KBM-7 (cell line): ENCODE measurements at places on chromosomes 2 and 18.

DNA sequence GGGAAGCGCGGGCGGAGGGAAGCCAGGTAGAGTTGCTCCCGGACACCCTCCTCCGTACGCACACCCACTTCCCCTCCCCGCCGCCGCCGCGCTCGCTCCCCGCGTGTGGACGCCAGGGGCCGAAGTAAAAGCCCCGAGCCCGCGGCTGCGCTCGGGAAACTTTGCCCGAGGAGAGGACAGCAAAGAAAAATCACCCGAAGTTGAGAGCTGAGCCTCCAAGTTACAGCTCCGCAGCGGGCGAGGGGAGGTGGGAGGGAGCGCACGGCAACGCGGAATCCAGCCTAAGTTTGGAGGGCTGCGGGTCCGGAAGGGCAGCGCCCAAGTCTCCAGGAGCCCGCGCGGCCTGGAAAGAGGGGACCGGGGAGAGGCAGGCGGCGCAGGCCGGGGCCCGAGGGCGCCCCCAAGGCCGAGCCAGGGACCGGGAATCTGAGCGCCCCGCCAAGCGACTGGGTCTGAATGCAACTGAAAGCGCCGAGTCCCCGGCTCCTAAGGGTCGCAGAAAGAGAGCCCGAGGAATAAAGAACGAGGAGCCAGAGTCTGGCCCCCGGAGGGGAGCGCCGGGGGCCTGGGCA is 706 bp upstream of the BCL11A start:
- peak; percentile 76 for DNase-seq

- peak; percentile 97 for DNase-seq
These were observed at the start of gene SP3 for GRCh38 chr2:173965372-173966025. TSS of gene SP3 (minus strand) at chr2:173965373. CDS start at chr2:173965171, 202 bp downstream.

- DNase-seq, result peak; percentile 80
These were observed 817 bp downstream of the DSC2 start for GRCh38 chr18:31101183-31102024.

GRCh38 chr2:146374505-146374904 is 1470.3 kb upstream of the ACVR2A start:
- DNase-seq, result no peak

- no peak for DNase-seq
These were observed 59.0 kb downstream of the CAMKMT start for GRCh38 chr2:44420725-44421124.

GRCh38 chr2:31406593-31407385 is 7.8 kb downstream of the XDH start:
- no peak for DNase-seq

- DNase-seq, result no peak
These were observed 68.2 kb downstream of the ADI1 start for GRCh38 chr2:3451169-3451568.

DNA sequence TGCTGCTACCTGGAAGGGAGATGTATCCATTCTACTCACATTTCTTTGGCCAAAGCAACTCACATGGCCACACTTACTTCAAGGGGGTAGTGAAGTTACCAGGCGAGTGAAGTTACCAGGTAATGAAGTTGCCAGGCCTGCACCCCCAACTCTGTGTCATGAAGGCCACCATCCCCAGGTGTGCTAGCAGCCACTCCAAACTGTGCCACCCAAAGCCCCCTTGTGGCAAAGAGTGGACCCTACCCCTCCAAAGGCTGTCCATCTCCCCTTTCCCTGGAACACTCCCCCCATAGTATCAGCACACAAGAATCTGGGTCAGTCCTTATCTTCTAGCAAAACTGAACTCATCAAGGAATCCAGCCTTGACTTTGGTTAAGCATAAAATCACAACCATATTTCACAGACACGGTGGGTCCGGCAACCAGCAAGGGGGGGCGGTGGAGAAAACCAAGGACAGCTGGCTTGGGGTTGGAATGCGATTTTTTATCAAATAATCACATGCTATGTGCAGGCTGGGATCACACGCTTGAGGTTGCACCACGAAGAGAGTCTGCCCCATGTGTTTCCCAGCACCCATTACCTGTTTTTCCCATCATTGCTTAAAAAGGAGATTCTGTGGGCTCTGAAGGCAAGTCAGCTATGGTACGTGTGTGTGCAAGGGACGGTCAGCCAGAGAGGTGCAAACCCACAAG is 60.9 kb downstream of the ZFP36L2 start:
- DNase-seq, result no peak

- DNase-seq, result no peak
These were observed 10.4 kb upstream of the ST8SIA5 start for GRCh38 chr18:46767217-46767616.

- DNase-seq, result no peak
These were observed 31.9 kb downstream of the ABHD3 start for GRCh38 chr18:21672521-21673267.

- no peak for DNase-seq
These were observed 6.0 kb upstream of the ZNF396 start for GRCh38 chr18:35383136-35383535.

GRCh38 chr2:216142540-216142939 is 33.4 kb downstream of the XRCC5 start:
- DNase-seq, result no peak

DNA sequence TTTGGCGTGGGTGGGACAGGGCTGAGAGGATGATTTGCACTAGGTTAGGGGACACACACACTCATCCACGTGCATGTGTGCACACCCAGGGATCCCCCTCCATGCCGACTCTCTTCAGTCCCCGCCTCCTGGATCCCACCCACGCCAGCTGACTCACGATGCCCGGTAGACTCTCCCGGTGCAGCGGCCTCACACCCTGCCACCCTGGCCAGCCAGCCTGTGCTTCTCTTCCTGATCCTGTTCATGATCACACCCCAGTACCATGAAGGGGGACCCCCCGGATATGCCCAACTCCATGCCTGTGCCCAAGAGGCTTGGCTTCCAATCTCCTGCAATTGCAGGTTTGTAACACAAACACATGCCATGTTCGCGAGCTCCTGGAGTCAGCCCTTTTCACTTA is 157.8 kb upstream of the HDAC4 start:
- DNase-seq, result no peak

- no peak for DNase-seq
These were observed 394.5 kb upstream of the CHAC2 start for GRCh38 chr2:53373126-53373525.

- no peak for DNase-seq
These were observed 66.0 kb upstream of the ITGB6 start for GRCh38 chr2:160266037-160266551.
